ENCODE measurements at places on chromosomes 7 and 10.

DNA sequence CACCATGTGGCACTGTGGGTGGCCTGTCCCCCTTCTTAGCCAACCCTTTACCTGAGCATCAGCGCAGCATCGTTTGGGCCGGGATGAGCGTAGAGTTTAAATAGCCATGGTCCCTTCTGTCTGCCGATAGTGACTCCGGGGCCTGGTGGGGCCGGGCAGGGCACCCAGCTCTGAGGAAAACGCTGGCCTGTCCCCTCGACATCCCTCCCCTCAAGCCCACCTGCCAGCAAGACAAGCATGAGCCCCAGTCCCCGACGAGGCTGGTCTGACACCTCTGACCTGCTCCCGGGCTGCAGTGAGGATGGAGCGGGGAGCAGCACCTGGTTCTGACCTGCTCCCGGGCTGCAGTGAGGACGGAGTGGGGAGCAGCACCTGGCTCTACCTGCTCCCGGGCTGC lies 31.1 kb upstream of the CNPY1 start:
- DNase-seq: no peak

- no peak for DNase-seq
Measured at GRCh38 chr10:127804696-127805095, 67.7 kb downstream of the FOXI2 start.

DNA sequence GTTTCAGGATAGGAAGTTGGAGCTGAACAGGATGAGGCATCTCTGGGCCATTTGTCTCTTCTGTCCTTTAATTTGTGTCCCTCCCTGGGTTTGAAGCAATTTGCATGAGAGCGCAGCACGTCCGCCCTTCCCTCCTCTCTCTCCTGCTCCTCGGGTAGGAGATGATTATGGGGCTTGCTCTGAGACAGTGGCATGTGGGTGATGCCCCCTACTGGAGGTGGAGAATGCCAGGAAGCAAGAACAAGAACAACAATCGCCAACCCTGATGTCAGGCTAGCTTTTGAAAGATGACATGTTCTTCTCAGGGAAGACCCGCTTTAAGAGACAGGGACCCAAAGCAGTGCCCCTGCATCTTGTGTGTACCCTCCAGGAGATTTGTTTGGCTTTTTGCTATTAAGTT lies 63.9 kb upstream of the LOXL4 start:
- peak; percentile 36 for DNase-seq

- DNase-seq: no peak
Measured at GRCh38 chr7:75575488-75576121, 83.5 kb downstream of the SPDYE5 start.
